ENCODE measurements at places on chromosomes 7 and 10.

DNA sequence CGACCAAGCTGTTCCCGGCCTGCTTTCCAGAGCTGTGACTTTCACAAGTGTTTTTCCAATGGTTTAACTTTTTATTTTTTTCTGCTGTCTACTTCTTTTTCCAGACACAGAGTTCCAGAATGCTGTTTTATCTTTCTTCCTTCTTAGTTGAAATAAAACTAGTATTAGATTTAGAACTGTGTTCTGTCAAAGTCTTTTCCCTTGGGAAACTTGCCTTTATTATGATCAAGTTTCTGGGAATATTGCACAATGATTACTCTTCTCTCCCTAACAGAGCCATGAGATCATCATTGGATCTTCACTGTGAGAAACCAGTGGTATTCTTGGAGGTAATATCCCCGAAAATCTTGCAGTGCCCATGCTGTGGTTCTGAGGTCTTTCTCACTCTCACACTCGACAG, 104.9 kb upstream of the KCND2 start:
- DNase-seq = no peak

DNA sequence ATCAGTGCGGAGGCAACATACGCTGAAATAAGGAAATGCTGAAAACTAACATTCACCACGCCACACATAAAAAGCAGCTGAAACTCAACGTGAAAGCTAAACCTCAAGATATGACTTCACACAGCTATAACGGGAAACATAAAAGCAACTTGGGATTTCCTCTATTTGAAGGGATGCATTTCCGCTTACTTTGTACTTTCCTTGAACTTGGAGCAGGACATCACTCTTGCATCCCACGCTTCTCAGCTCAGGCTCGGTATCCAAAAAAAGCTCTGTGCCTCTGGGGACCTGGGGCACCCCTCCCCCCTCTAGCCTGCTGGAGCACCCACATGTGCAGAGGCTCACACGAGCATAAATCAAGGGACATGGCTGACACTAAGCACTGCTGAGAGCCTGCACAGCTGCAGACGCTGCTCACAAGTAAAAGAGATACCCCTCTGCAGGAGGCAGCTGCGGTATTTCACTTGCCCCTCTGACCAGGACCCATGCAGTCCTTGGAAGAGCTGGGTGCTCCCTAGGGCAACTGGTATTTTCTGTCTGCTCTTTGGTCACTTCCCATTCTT, 34.2 kb downstream of the PARD3 start:
- DNase-seq = no peak

GRCh38 chr10:49187950-49188761, at the start of gene TMEM273:
TMEM273 (minus strand) TSS chr10:49188391; CDS start chr10:49188336, 55 bp downstream.
- DNase-seq = peak; percentile 82

- DNase-seq = peak; percentile 61
Observed at GRCh38 chr10:21519941-21520436, 5.5 kb downstream of the SKIDA1 start.

- DNase-seq = no peak
Observed at GRCh38 chr7:151834271-151835035, 42.5 kb downstream of the PRKAG2 start.

DNA sequence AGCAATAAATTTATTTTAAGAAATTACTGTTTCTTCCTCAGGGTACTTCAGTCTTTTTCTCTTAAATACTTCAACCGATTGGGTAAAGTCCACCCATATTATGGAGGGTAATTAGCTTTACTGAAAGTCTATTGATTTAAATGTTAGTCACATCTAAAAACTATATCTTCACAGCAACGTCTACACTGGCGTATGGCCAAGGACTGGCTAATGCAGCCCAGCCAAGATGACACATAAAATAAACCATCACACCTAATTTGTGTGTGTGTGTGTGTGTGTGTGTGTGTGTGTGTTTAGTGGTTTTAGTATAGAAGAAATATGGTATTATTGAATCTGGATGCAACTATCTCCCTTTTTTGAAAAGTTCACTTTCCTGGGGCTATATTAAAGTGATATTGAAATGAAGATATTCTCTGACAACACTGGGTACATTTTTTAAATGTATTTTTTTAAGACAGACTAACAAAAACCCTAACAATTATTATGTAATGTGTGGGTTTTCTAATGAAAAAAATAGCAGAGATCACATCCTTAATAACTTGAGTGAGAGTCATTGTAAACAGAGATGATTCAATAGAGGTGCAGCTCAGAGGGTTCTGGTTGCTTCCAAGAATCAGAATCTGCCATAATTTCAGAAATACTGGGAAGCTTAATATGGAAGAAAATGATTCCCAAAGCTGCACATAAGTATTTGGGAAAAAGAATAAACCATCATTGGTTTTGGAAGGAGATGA, 584.2 kb upstream of the MBL2 start:
- no peak for DNase-seq

- DNase-seq = peak; percentile 48
Observed at GRCh38 chr7:106116161-106116704, 4.1 kb upstream of the SYPL1 start.

DNA sequence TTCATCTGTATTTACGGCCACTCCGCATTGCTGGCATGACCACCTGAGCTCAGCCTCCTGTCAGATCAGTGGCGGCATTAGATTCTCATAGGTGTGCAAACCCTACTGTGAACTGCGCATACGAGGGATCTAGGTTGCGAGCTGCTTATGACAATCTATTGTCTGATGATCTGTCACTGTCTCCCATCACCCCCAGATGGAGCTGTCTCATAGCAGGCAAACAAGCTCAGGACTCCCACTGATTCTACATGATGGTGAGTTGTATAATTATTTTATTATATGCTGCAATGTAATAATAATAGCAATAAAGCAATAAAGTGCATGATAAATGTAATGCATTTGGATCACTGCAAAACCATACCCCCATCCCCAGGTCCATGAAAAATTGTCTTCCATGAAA, 1172.9 kb upstream of the AUTS2 start:
- DNase-seq = no peak

Measured in B cell (primary cell).